ENCODE measurements at places on chromosomes 2 and 18.
A peak's percentile ranks its signal among the peaks of the same experiment; 100 is the strongest.

DNA sequence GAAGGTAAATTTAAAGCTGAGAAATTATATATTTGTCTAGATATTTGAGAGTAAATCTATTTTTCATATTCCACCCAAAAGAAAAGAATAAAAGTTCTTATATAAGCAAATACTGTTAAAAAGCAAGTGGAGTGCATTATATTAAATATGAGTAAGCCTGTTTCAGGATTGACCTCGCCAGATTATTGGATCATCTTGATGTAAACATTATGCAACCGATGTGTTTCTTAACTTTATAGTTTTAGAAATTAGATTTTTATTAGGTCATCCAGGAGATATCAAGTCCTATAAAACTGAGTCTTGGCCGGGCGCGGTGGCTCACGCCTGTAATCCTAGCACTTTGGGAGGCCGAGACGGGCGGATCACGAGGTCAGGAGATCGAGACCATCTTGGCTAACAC lies 100.3 kb upstream of the MSTN start:
- DNase-seq, result no peak

DNA sequence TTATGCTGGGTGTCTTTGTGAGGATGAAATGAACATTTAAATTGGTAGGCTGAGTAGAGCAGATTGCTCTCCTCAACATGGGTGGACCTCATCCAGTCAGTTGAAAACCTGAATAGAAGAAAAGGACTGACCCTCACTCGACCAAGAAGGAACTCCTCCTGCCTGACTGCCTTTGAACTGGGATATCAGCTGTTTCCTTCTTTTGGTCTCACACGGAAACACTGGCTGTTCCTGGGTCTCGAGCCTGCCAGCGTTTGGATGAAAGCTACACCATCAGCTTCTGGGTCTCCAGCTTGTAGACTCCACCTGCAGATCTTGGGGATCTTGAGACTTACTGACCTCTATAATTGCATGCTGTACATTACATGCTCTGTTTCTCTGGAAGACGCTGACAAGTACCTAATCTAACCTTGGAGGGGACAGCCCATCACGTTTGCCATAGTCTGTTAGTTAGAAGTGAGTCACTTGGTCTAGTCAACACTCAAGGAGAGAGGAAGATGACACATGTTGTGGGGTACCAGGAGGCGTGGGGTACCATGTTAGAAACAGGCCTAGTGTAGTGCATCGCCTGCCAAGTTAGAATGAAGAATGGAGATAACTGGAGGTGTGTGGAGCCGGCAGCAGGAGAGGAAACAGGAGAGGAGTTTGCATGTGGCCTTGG lies 267.0 kb downstream of the MREG start:
- DNase-seq, result no peak

- DNase-seq, result no peak
Measured at GRCh38 chr18:69208545-69208944, 192.1 kb upstream of the DOK6 start.

GRCh38 chr2:159683817-159684216 lies 28.5 kb upstream of the MARCHF7 start:
- no peak for DNase-seq

- no peak for DNase-seq
Measured at GRCh38 chr18:22871809-22872525, 61.2 kb upstream of the RBBP8 start.

GRCh38 chr2:132503701-132504100 lies 87.1 kb downstream of the GPR39 start:
- no peak for DNase-seq

DNA sequence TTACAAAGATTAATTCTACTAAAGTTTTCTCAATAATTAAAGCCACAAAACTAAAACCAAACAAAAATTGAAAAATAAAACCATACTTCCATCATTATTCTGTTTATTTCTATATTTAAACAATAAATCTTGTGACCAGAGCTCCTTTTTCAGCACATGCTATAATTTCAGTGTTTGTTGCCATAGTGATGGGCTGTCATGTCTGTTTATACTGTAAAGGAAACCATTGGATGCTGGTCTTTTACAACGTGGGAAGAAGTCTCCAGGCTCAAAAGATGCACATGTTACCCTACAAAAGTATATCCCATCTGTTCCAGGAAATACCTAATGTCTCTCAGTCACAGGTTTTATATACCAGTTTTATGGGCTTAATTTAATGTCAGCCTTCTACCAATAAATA lies 100.1 kb upstream of the MC2R start:
- DNase-seq, result no peak

DNA sequence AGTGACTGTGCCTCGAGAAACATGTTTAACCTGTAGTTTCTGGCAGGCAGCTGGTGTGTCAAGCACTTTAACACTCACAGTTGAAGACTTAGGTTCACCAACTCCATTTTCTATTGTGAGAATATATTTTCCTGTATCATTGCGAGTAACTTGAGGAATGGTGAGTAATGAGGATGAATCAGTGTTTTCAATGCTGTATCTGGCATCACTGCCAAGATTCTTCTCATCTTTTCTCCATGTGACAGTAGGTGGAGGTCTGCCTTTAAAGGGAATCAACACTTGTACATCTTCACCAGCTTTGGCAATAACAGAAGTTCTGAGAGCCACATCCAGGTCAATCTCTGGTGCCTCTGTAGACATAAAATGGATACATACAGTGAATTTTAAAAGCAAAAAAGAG lies 72.8 kb downstream of the PLEKHA3 start:
- DNase-seq, result no peak

DNA sequence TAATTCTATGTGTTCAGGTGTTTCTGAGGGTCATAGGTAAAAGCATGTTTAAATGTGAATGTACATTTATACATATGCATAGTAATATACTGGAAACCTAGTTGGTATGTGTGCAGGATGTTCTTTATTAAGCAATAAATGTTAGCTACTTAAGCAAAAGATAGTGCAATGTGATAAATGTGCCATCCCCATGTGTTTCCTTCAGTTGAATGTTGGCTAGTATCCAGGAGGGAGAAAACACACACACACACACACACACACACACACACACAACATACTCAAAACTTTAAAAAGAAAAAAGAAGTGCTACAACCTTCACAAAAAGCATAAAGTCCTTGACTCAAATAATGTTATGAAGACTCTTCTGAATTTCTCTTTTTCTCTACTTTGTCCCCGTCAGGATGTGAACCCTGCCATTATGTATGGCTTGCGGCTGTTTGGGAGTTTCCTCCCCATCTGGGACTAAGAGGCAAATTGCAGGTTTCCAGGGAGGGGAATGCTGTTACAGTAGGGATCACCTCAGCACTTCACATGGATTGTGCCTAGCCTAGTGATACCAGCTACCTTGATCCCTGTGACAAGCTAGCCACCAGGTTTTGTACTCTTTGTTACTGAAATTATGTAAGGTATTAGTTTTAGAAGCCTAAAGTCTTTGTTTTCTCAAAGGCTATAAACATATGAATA lies 82.6 kb downstream of the IKZF2 start:
- DNase-seq, result no peak

GRCh38 chr2:217539126-217539525 lies 463.7 kb downstream of the TNS1 start:
- DNase-seq, result no peak

GRCh38 chr2:98637401-98638147 lies 29.2 kb downstream of the UNC50 start:
- DNase-seq, result peak; percentile 54

DNA sequence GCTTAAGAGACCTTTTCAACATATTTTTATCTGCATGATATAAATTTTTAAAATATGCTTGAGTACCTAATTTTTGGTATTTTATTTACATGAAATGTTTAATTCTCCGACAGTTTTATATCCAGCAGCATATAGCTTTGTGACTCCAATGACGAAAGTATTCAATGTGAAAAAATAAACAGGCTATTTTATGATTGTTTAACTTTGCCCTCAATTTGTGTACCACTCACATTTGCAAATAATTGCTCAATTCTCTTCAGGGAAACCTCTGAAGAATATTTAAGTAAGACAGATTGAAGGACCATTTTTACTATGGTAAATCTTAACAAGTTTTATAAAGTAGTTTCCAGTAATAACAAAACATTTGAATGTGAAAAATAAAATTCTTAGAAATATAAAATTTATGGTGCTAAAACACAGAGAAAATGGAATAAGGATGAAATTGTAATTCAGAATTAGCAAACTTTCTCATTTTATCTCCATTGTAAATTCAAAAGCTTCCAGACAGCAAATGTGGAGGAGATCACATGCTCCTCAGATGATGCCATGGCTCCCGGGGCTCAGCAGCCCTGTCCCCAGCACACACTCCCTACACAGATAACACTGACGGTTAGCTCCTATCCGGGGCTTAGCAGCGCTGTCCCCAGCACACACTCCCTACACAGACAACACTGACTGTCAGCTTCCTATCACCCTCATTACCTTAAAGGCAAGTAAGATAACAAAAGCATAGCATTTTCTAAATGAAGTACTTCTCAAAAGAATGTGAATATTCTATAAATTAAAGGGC lies 39.7 kb downstream of the SH3YL1 start:
- no peak for DNase-seq

- DNase-seq, result no peak
Measured at GRCh38 chr18:58562146-58562998, 66.5 kb downstream of the ALPK2 start.

DNA sequence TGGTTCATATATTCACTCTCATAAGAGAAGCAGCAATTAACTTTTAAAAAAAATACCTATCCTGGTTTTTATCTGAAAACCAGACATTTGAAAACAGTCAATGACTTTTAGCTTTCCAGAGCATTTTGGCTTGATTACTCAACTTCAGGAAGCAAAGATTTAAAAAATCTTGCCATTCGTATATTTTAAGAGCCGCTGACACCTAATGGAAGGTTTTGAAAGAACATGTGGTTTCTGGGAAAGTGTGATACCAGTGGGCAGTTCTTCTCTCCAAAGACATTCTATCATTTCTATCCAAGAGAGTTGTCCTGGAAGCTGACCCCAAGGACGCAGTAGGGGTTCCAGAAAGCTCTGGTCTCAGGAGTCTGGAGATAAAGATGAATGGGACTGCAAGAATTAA lies 234.7 kb downstream of the TTC32 start:
- no peak for DNase-seq

DNA sequence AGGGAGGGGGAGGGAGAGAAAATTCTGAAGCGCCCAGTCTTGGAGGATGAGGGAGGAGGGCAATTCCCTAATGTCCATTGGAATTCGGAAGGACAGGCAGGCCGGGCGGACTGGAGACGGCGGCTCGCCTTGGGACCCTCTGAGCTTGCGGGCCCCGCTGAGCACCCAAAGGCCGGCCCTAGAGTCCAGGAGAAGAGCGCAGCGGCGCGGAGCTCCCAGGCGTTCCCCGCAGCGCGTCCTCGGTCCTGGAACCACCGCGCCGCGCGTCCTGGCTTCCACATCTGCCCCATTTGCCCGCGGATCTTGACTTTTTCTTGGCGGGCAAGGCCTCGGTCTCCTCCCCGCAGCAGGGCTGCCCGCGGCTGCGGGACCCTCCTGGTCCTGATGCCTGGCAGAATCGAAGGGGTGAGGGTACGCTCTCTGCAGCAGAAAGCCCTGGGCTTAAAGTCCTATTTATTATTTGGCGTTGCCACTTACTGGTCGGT lies 675 bp upstream of the MLPH start:
- DNase-seq, result no peak

DNA sequence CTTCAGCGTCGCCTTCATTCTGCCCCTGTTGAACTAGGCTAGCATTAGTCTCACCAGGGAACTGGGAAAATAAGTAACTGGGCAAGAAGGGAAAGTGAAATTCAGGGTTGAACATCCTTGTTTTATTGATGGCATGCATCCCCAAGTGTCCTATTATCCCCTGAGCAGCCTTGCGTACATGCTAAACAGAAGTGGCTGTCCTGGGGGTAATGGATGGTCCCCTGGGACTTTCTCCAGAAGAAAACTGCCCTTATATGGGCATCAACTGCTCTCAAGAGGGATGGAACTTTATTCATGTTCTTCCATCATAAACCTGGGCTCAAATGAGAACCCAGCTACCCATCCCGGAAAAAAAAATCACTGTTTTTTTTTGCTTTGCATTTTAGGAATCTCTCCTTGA lies 11.8 kb upstream of the SMIM21 start:
- DNase-seq, result no peak

DNA sequence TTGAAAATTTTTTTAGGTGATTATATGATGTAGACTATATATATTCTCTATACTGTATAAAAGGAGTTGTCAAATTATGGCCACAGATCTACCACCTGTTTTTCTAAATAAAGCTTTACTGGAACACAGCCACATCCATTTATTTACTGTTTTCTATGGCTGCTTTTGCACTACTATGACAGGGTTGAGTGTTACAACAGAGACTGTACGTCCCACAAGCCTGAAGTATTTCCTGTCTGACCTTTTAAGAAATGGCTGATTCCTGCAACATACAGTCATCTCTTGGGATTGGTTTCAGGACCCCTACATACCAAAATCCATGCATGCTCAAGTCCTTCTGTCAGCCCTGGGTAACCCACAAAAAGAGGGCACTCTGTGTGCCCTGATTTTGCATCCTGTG lies 508.3 kb downstream of the TSN start:
- DNase-seq, result no peak

DNA sequence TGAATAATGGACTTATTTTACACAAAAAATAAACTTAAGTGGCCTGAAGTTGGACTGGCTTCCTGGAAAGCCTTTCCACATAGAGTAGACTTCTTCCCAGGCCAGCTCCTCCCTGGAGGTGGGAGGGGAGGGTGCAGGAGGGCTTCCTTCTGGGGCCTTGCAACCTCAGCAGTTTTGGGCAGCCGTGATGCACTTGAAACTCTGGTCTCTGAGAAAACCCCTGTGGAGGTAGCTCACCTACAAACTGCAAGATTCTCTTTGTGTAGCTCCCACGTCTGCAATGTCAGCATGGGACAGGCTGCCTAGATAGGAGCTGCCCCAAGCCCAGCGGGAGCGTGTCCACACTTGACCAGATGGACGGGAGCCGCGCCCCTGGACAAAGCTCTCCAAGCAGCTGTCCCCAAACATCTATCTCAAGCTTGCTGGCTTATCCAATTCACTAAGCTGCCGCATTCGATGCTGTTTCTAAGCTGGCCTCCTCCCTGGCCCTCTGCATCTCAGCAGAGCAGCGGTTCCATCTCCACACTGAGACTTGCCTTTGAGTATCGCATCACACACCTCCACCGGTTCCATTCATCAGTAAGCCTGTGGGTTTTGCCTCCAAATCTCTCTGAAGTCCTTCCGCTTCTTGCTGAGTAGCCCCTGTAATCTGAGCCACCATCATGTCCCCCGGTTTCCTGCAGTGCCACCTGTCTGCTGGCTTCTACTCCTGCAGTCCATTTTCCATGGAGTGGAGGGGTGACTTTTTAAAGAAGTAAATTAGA lies 1.6 kb upstream of the LPIN1 start:
- no peak for DNase-seq

GRCh38 chr2:112047537-112048235 lies 7.4 kb upstream of the TMEM87B start:
- no peak for DNase-seq

- DNase-seq, result no peak
Measured at GRCh38 chr2:200540793-200541192, 14.8 kb downstream of the SGO2 start.

DNA sequence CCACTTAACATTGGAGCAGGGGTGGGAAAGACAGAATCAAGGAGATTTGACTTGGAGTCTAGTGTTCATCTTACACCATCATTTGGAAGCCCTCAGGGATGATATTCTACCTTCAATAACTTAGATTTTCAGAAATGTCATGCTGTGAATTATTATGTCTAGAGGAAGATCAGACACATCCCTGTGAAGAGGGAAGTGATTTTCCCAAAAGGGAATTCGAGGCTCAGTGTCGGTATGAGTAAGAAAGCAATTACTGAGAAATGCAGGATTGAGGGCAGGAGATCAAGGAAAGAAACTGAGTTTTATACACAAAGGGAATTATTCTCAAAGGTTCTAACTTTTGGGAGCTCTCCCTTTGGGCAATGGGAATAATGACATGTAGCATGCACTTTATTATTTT lies 25.6 kb upstream of the ATIC start:
- no peak for DNase-seq

Measured in GM13976 (cell line).